T-helper 22 cell (primary cell): ENCODE measurements at places on chromosomes 6 and 20.
A peak's percentile ranks its signal among the peaks of the same experiment; 100 is the strongest.

DNA sequence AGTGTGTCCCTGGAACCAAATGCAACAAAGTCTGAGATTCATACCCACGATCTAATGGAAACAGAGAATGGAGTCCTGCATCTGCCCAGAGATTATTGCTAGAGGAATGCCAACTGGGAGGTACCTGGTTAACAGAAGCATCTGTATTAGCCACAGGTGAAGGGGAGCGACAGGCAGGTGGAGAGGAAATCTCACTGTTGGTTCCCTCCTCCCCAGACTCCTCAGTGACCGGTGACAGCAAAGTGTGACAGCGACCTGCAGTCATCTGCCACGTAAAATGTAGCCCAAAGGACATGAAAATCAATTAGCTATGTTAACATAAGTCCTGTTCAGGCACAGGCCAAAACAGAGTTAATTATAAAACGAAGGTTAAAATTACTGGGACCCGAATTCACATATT is 336.6 kb downstream of the SYNE1 start:
- DNase-seq, result no peak

GRCh38 chr6:156163311-156163710 is 613.9 kb upstream of the ARID1B start:
- peak; percentile 2 for DNase-seq

DNA sequence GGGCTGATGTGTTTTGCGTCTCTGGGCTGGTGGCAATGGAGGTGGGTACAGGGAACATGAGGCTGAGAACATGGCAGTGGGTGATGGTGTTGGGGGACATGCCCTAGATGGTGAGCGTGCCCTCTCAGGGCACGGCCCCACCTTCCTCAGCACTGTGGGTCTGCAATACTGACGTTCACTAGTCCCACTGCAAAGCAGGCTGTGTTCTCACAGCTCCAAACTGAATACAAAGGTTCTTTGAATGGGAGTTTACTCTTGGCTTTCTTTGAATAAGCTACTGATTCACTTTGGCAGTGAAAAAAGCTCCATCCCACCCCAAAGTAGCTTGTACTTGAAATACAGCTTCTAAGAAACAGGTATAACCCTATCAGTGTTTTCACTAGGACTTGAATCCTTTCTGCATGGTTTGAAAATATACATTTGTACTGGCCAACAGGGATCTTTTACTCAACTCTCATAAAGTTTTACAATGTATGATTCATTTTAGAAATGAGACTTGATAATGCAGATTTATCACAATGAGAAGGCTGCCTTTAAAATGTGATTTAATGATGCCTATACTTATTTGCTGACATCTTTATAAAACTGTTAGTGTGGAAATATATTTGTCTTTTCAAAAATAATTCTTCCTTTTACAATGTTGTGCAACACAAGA is 400.7 kb downstream of the ZFAND3 start:
- no peak for DNase-seq

GRCh38 chr6:85092226-85092625 is 327.8 kb upstream of the TBX18 start:
- no peak for DNase-seq

DNA sequence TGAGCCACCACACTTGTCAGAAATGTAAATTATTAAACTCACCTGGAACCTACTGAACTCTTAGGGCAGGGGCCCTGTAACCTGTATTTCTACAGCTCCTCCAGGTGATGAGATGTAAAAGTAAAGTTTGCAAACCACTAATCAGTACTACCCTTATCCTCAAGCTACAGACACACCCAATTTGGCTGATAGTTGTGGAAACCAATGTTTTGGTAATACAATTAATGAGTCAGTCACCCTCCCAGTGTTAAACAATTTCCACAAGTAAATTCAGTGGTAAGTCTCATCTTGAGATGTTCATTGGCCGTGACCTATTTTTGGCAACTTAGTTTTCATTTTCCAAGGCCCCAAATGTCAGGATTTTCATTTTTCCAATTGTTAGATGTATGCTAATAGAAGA is 29.6 kb downstream of the GCNT2 start:
- DNase-seq, result no peak

- DNase-seq, result no peak
Observed at GRCh38 chr6:30876039-30876730, 8.1 kb upstream of the DDR1 start.

GRCh38 chr6:11909696-11910132 is 102.4 kb upstream of the HIVEP1 start:
- DNase-seq, result no peak

GRCh38 chr6:168507297-168507696 is 66.3 kb downstream of the SMOC2 start:
- no peak for DNase-seq

DNA sequence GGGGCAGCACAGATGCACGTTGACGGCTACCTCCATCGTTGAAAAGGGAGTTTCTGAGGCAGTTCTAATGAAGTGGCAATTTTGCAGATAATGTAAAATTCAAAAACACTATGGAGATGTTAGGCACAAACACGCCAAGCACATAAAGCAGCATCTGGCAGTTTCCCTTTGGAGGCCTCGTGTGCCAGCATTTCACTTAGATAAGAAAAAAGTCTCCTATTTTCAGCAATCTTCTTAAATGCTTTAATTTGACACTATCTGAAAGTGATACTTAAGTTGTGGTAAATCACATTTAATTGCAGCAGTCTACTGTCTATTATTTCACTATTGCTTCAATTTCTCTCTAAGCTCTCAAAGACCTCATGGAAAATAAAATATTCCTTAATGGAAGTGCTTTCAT is 125.3 kb upstream of the PROKR2 start:
- DNase-seq, result no peak

GRCh38 chr6:142647449-142648035 is 297.4 kb downstream of the HIVEP2 start:
- DNase-seq, result no peak

- peak; percentile 6 for DNase-seq
Observed at GRCh38 chr6:137155830-137156229, 17.6 kb downstream of the IL22RA2 start.

- no peak for DNase-seq
Observed at GRCh38 chr20:44711237-44711636, 3.9 kb upstream of the CCN5 start.

DNA sequence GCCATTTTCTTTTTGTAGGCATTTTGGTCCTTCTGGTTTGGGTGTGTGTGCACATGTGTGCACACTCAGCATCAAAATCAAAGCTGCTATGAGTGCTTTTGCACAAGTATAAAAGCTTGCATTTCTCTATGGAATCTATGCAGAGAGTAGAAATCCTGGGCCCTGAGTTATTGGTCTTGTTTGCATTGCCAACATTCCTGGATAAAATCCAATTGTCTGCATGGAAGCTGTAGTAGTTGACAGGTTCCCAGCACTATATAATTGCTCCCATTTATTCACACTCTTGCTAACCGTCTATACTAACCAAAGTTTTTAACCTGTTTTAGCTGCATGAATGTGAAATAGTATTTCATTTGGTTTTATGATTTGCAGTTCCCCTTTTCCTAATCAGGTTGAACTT is 277.0 kb downstream of the FOXA2 start:
- DNase-seq, result no peak

- DNase-seq, result no peak
Observed at GRCh38 chr20:33704197-33704924, 15.7 kb downstream of the PXMP4 start.

DNA sequence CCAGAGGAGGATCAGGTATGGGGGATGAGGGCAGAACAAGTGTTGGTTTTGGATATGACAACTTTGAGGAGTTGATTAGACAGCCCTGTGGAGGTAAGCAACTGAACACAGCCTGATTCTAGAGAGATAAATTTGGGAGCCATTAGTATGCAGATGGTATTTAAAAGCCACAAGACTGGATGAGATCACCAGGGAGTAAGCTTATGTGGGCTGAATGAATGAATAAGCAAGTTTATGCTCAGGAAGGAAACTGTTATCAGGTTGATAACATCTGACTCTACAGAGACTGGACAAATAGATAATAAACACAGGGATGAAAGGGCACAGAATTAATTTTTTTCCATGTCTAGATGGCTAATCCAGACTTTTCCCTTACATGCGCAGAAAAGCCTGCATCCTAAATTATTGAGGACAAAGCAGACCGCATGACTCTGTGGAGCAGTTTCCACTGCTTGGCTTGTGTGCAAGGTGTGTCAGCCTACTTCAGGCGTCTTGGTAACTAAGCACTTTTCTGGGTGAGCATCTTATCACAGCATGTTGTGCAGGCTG is 150.6 kb downstream of the GJA10 start:
- DNase-seq, result no peak

GRCh38 chr6:13177664-13178063 is 150.7 kb downstream of the TBC1D7 start:
- DNase-seq, result no peak

DNA sequence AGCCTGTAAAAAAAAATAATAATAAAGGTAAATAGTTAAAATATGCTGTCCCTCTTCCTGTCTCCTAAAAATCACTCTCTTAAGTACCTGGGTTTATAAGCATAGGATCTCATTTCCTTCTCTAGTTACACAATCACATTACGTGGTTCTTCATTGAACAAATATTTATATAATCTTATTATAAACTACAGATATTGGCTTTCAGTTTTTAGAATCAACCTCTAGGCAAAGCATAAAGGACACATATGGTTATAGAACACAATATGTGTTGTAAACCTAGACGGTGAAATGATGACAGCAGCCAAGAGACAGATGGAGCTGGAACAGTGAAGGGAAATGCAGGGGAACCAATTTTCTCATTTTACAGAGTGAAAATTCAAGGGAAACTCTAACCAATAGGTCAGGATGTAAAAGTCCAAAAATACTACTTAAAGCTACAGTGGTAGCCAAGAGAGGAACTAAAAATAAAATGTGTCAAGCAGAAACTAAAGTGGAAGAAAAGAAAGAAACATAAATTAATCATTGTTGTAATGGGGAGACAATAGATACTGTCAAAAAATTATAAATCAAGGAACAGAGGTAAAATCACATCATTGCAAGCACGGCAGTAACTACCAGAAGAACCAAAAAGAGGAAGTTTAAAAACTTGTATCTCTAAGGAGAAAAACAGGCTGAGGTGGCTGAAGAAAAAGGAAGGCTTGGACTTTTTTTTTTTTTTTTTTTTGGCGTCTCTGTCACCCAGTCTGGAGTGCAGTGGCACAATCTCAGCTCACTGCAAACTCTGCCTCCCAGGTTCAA is 82.8 kb upstream of the CDYL start:
- DNase-seq, result no peak

- DNase-seq, result no peak
Observed at GRCh38 chr20:4017051-4017712, 1.8 kb upstream of the RNF24 start.

DNA sequence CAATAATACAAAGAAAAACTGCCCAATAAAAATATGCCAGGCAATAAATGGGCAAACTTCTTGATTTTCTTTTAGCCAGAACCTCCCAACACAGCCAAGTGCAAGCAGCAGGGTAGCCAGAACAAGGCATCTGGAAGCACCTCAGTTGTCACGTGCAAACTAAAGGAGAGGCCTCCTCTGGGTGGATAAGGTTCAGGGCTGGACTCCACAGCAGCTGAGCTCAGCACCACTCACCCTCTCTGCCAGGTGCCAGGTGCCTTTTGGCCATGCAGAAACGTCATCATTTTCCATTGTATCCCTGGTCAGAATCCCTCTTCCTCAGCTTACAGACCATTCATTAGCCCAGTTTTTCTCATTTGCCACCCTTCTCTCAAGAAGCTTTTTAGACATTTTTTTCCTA is 52.7 kb downstream of the SOD2 start:
- DNase-seq, result no peak

DNA sequence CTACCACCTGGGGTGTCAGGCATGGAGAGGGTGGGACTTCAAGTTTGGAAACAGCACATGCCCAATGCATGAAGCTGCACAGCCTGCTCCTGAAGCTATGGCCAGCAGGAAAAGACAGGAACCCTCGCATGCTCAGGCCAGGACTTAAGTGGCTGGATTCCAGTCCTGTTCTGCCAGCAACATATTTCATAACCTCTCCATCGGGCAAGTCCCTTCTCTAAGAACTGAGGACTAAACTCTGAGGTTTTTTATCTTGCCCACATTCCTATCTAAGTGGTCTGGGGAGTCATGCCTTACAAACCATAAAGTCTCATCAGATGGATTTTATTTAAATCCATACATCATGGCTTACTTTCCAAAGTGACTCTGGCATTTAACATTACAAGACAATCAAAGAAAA is 27.5 kb upstream of the AGPAT4 start:
- DNase-seq, result no peak

DNA sequence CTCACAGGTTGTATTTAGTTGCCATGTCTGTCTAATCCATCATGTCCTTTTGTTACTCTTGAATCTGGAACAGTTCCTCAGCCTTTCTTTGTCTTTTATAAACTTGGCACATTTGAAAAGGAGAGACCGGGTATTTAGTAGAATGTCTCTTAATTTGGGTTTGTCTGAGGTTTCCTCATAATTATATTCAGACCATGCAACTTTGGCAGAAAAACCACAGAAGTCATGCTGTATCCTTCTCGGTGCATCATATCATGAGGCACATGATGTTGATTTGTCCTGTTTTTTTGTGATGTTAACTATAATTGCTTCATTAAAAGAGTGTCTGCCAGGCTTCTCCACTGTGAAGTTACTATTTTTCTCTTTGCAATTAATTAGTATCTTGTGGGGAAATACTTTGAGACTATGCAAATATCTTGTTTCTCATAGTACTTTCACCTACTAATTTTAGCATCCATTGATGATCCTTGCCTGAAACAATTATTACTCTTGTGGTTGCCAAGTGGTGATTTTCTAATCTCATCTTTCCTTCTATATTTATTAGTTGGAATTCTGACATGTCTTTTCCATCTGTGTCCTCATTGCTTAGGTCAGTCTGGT is 837.3 kb downstream of the DHX35 start:
- DNase-seq, result no peak

DNA sequence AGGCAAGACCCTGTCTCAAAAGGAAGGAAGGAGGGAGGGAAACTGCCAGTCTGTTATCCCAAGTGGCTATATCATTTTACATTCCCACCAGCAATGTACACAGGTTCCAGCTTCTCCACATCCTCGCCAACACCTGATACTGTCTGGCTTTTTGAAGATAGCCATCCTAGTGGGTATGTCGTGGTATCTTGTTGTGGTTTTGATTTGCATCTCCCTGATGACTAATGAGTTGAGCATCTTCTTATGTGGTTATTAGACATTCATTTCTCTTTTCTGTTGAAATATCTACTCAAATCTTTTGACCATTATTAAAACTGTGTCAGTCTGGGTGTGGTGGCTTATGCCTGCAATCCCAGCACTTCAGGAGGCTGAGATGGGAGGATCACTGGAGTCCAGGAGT is 47.9 kb upstream of the ARID1B start:
- no peak for DNase-seq
